ENCODE measurements at places on chromosomes 3 and 15. TPM values are rescaled to one million over a fixed set of nuclear protein-coding genes. Genes with fewer than 3 reads are reported as not detected.

Gene KLF13
- 74.1 TPM for polyA plus RNA-seq

Gene KIF23
- polyA plus RNA-seq: 41.3 TPM

Gene P4HTM
- 52.1 TPM for polyA plus RNA-seq

Gene MESP2
- polyA plus RNA-seq: 0.44 TPM

Gene TERC
- polyA plus RNA-seq: 0.39 TPM

Gene MEIS2
- 170 TPM for polyA plus RNA-seq

Gene FBXW12
- polyA plus RNA-seq: 0.50 TPM

Gene CLDN18
- 1.0 TPM for polyA plus RNA-seq

Gene OGG1
- polyA plus RNA-seq: 77.5 TPM

Gene PPP2R3A
- 24.6 TPM for polyA plus RNA-seq

Gene ECT2
- 38.2 TPM for polyA plus RNA-seq

Gene CSK
- polyA plus RNA-seq: 42.2 TPM

Gene VPS13C
- polyA plus RNA-seq: 36.5 TPM

Gene PRR20G
- not detected for polyA plus RNA-seq

Gene UBA5
- polyA plus RNA-seq: 81.8 TPM

Gene TP63
- polyA plus RNA-seq: 1.2 TPM

Gene GP9
- 2.1 TPM for polyA plus RNA-seq

Gene ERICH6
- polyA plus RNA-seq: 1.8 TPM

Gene GOLGA6L9
- polyA plus RNA-seq: 23.3 TPM

Gene TAGLN3
- 1.5 TPM for polyA plus RNA-seq

Gene FES
- 18.9 TPM for polyA plus RNA-seq

Gene SKOR1
- 0.73 TPM for polyA plus RNA-seq

Gene TTLL3
- 47.5 TPM for polyA plus RNA-seq

Gene PSTPIP1
- 1.0 TPM for polyA plus RNA-seq

Gene GOLGA6D
- polyA plus RNA-seq: 0.20 TPM

Gene SEMA3B
- 95.4 TPM for polyA plus RNA-seq

Gene CCDC13
- 3.5 TPM for polyA plus RNA-seq

Gene MRAS
- polyA plus RNA-seq: 29.4 TPM

Gene ST8SIA2
- polyA plus RNA-seq: 5.2 TPM

Gene CLRN1
- not detected for polyA plus RNA-seq

Gene TRIM71
- polyA plus RNA-seq: 7.5 TPM

Gene GPR156
- polyA plus RNA-seq: 2.7 TPM

Gene FBXL2
- 24.6 TPM for polyA plus RNA-seq

Gene BOC
- 31.4 TPM for polyA plus RNA-seq

Gene ARPP21
- polyA plus RNA-seq: 1.6 TPM

Gene CADPS
- 1.9 TPM for polyA plus RNA-seq

Gene MRPS25
- 107 TPM for polyA plus RNA-seq

Gene GCSAM
- 1.3 TPM for polyA plus RNA-seq

Gene BNC1
- polyA plus RNA-seq: 0.23 TPM

Gene MAP1A
- polyA plus RNA-seq: 6.6 TPM

Gene AADACL2
- polyA plus RNA-seq: not detected

Gene PLSCR2
- polyA plus RNA-seq: 1.7 TPM

Gene ALS2CL
- polyA plus RNA-seq: 22.4 TPM

Gene FAM174B
- 31.8 TPM for polyA plus RNA-seq

Gene CSPG5
- 1.4 TPM for polyA plus RNA-seq

Gene FMN1
- 19.9 TPM for polyA plus RNA-seq

Gene SERINC4
- 0.24 TPM for polyA plus RNA-seq

Gene SOX14
- not detected for polyA plus RNA-seq

Gene SAXO2
- 3.4 TPM for polyA plus RNA-seq

Gene RGMA
- 8.6 TPM for polyA plus RNA-seq

Gene GHSR
- not detected for polyA plus RNA-seq

Gene EHHADH
- polyA plus RNA-seq: 26.3 TPM
